ENCODE measurements at places on chromosomes 12 and 14.

DNA sequence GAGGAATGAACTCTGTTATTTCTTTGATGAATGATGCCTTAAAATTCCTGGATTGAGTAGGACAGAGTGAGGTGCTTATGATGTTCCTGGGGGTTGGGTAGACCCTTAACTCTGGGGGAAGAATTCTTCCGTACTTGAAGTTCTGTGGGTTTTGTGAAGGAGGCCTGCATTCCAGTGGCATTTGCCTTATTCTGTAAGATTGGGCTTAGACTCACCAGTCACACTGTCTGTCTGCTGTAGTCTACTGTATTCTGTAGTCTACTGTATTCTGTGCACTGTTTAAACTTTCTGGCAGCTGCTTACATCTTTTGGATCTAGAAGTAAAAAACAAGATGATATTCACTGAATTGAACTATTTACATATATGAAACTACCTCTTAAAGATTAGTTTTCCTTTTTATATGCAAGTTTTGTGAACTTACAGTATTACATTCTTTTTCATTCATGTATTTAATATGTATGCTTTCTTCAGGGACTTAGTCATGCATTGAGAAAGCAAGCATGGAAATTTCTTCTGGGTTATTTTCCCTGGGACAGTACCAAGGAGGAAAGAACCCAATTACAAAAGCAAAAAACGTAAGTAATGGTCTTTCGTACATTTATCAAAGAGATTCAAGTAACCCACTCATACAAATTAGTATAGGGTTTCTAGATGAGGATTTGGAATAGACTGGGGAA lies 42.3 kb upstream of the TPH2 start:
- no peak for DNase-seq

- no peak for DNase-seq
Observed at GRCh38 chr12:77600468-77600843, 230.2 kb upstream of the NAV3 start.

DNA sequence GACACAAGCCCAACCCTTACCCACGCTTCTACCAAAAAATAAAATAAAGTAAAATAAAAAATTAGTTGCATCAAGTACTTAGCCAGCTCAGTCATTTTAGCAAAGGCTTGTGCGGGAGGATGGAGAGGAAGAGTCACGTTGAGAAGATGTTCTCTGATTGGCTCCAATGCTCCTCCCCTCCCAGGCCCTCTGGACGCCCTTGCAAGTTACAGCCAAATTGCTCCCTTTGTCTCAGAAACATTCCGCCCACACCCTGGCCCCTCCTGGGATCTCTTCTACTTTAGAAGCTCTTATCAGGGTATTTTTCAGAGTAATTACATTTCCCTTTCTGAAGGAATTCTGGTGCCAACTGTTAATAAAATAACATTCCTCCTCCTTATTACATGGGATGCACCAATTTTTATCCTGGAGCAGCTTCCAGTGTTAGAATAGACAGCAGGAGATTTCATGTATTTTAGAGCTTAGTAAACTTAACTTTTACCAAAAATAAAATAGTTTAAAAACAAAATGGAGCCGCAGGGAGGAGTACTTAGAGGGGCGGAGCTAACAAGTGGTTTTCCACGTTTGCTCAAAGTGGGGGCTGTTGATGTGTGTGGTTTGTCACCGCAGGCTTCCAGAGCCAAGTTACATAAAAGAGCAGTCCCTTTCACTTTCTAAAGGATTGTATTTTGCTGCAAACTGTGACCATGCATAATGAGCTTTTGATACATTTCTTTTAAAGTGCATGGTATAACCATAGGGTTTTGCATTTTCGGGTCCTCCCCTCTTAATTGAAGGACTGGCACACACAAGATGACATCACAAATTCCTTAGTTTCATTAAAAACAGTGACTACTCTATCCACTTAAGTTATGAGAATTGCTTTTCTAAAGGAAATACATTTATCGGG lies 71.7 kb upstream of the RAP1B start:
- no peak for DNase-seq

DNA sequence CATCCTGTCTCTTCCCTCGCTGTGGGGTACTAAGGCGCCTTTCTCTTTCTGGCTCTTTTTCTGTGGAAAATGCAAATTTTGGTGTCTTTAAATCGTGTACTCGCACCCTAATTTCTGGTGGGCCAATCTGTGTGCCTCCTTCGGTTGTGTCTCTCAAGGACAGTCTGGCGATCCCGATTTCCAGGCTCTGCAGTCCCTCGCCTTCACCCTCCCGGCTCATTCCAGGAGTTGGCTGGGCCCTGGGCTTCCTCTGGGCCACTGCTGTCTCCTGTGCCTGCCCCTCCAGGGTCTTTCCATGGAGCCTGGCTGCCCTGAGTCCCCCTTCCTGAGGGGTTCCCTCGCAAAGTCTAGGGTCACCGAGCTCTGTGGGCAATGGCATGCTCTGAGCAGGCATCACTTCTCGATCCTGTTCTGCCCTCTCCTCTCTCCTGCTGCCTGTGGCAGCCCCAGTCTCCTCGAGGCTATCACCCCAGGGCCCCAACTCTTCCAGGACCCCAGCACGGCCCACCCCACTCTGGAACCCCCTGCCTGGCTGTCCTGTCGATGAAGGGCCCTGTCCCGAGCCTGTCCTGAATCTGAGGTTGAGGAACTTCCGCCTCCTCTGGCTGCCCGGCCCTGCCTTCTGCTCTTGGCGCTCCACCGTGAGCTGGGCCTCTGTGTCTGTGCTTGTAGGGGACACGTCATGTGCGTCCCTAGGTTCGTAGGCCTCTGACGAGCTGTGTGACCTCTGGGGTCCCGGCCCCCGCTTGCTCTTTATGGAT lies 24.1 kb downstream of the AHNAK2 start:
- no peak for DNase-seq

DNA sequence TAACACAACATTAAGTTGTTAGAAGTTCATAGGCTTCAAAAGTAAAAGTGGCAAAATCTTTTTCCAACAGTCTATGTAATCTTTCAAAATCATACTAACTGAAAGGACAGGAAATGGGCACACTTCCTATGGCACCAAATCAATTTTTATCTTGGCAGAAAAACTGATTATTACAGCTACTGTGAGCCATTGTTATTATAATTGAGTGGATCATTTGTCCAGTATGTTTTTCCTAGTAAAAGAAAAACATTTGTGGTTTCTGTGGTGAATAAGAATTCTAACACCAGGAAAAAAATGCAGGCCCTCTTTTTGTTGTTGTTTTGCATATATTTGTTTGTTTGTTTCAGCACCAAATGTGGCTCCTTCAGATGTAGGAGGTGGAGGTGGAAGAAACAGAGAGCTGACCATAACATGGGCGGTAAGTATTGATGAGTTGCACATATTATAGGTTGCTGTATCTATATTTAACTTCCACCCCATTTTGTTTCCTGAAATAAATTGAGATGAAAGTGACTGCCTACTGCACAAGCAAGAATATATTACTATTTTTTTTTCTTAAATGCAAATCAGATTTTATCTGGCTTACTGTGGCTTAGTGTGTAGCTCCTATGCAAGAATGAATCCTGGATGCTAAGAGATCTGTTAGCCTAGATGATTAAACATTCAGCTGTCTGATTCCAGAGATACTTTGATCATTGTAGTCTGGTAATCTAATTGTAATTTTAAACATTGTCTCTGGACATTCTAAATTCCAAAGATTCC lies 174.1 kb upstream of the PDZRN4 start:
- no peak for DNase-seq

DNA sequence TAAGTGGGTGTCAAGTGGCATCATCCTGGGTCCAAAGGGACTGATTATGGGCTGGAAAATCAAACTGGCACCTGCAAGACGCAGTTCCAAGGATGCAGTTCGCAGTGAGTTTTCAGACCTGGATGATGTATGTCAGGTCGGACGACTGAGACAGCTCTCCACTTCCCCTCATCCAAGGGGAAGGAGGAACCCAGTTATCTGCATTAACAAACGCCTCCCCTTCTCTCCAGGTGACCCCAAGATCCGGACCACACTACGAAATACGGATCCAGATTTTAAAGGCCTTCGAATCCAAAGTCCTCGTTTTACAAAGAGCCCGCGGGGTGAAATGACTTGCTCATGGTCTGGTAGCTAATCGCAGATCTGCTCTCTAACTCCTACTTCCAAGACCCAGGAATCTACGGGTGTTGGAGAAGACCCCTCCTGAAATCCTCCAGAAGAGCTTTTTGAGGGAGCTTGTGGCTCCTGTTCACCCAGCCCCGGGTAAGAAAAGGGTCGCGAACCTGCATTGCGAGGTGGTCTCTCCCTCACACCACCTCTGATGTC lies 460 bp upstream of the SYNE2 start:
- no peak for DNase-seq

DNA sequence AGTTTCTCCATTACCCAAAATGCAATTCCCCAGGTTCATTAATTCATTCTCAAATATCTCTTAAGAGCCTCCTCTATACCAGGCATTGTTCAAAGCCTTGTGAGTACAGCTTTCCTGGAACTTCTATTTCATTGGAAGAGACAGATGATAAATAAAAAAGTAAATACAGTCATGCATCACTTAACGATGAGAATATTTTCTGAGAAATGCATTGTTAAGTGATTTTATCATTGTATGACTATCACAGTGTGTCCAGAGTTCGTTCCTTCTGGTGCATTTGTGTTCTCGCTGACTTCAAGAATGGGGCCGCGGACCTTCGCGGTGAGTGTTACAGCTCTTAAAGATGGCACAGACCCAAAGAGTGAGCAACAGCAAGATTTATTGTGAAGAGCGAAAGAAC lies 66.0 kb downstream of the ANO4 start:
- DNase-seq, result no peak

DNA sequence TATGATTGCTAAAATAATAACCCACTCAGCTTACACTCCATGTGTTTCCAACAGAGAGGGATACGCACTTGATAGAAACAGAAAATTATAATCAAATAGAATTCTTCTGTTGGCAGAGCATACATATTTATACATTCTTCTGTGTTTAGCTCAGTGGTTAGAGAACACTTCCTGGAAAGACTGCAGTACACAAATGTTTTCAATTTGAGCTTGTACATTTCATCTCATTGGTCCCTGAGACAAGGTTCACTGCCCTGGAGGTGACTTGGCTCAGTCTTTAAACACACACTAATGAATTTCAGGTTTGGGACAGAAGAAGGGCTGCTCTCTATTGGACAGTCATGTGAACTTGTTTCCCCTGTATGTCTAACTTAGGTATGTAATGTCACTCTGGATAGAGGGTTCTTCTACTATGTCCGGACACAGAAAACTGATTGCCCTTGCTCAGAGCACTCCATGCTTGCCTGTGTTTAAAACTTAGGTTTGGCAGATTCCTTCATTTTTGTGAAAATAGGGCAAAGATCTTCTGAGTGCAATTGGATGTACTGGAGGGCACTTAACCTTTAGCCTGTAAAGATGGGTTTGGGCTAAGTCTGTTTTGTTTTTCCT lies 22.9 kb downstream of the PROX2 start:
- DNase-seq, result no peak

- no peak for DNase-seq
Observed at GRCh38 chr12:75699728-75700496, 188.5 kb upstream of the KRR1 start.

DNA sequence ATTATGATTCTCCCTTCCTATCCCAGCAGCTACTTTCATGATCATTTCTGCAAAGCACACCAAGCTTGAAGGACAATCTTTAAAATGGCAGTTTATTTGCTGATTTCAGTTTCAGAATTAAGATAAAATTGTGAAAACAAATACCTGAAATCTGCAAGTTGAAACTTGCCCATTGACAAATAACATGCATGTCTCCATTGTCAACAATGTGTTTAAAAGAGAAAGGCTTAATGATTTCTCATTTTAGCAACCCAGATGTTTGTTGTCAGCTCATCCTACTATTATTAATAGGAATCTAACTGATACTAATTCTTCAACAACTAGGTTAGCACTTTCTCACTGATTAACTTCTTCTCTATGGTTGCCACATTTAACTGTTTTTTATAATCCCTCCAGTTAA lies 474.6 kb downstream of the PRKD1 start:
- no peak for DNase-seq

- no peak for DNase-seq
Observed at GRCh38 chr12:95286713-95287112, 69.1 kb downstream of the VEZT start.

DNA sequence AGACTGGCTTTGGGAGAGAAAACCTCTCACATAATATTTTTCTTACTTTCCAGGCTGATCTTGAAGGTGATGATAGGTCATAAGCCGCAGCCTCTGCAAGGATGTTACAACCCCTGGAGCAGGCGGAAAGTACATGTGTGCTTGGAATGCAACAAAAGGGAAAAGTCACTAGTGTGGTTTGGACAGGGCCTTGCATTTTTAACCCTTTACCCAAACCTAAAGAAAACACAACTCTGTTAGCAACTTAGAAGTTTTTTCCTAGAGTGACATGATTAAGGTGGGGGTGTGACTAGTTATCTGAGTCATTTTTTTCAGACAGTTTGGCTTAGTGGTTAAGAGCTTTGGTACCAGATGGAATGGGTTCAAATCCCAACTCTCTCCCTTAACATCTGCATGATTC lies 97.0 kb downstream of the TMEM30B start:
- DNase-seq, result no peak

GRCh38 chr14:63782683-63783389 lies 55.0 kb upstream of the SGPP1 start:
- DNase-seq, result no peak

DNA sequence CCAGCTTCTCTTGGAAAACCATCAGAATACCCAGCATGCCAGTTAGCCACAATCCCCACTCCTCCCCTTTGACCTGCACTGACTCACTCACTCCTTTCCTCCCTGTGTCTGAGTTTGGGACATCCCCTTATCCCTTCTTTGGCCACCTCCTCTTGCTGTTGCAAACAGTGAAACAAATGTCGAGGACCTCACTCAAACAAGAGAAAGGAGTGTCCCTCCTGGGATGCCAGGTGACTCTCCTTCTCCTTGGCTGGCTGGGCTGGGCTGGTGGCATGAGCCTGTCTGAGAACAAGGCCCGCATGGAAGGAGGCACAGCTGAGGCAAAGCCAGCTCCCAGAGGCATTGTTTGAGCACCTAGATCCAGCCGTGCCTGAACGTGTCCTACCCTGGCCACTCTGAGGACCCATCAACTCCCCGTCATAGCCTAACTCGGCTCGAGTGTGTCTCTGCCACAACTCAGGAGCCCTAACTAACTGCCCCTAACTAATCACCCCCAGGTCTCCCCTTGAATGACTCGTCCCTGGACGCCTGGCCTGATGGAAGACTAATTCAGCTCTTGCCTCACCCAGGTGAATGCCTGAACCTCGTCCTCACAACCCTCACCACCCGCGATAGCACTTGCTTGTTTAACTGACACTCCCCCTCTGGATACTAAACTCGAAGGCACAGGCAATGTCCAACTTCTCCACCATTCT lies 43.0 kb downstream of the NCOR2 start:
- no peak for DNase-seq

DNA sequence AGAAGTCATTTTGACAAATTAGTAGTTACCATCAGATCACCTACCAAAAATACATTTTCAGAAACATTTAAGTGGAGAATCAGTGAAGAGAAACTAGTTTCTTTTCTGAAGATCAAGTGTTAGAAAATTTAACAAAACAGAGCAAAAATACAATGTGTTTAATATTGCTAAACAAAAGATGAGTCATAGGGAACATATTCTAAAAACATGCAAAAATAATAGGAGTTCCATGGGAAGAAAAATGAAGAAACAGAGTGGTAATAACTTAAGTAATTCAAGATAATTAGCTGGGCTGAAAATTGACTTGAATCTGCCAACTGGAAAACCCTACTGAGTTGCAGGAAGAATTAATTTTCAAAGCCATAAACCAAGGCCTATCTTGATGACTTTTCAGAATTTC lies 111.5 kb upstream of the KITLG start:
- no peak for DNase-seq
